ENCODE measurements at places on chromosomes 5 and 9. TPM values are rescaled to one million over a fixed set of nuclear protein-coding genes. Genes with fewer than 3 reads are reported as not detected.

Gene PTCD2
- total RNA-seq: 13.6 TPM

Gene TXNDC8
- total RNA-seq: not detected

Gene NSMF
- total RNA-seq: 35.1 TPM

Gene ORM2
- 0.64 TPM for total RNA-seq

Gene GDNF
- total RNA-seq: not detected

Gene PCAT7
- total RNA-seq: not detected

Gene CLTB
- total RNA-seq: 46.5 TPM

Gene PTPA
- total RNA-seq: 100 TPM

Gene DBH
- total RNA-seq: not detected

Gene PCDHGA12
- 0.72 TPM for total RNA-seq

Gene FAM53C
- 31.3 TPM for total RNA-seq

Gene SPATA9
- 0.35 TPM for total RNA-seq

Gene ROPN1L
- 0.38 TPM for total RNA-seq

Gene CMBL
- total RNA-seq: 8.0 TPM

Gene SLC36A2
- total RNA-seq: not detected

Gene STK32A
- not detected for total RNA-seq
